ENCODE measurements at places on chromosomes 1 and 21.

GRCh38 chr1:206930210-206930798, 8.6 kb upstream of the FCMR start:
- DNase-seq: no peak

- no peak for DNase-seq
Measured at GRCh38 chr21:24205319-24205718, 1402.0 kb downstream of the MRPL39 start.

DNA sequence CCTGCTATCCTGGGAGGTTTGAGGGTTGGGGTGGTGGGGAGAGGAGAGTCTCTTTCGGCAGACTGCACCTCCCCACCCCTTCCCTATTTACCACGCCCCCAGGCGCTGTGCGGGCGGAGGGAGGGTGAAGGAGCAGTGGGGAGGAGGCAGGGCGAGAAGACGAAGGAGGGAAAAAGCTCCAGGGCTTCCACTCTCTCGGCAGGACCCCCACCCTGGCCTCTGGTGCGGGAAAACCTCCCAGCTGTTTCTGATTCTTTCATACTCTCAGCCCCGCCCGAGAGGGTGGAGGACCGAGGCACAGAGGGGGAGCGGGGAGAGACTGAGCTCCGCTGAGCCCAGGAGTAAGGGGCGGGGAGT, 866 bp upstream of the WNT2B start:
- no peak for DNase-seq

GRCh38 chr21:46622226-46622625, 13.2 kb upstream of the PRMT2 start:
- peak; percentile 74 for DNase-seq

Data from breast epithelium (tissue), 4 donors.